ENCODE measurements at places on chromosomes 4 and X.

DNA sequence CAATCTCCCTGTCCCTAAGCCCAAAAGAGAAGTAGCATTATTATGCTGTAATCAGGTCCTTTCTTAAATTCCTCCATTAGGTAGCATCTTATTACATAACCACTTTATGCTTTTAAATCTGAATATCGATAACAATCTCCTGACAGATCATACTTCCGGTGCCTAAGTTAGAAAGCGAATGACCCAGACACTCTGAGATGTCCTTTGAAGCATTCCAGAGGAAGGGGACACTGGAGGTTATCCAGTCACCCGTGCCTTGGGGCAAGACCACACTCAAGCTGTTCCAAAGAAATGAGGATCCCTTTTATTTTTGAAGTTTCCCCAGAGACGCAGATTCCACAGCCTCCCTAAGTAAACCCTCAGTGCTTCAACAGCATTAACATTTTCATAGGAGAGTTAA, 125.7 kb downstream of the PALLD start:
- DNase-seq = no peak

DNA sequence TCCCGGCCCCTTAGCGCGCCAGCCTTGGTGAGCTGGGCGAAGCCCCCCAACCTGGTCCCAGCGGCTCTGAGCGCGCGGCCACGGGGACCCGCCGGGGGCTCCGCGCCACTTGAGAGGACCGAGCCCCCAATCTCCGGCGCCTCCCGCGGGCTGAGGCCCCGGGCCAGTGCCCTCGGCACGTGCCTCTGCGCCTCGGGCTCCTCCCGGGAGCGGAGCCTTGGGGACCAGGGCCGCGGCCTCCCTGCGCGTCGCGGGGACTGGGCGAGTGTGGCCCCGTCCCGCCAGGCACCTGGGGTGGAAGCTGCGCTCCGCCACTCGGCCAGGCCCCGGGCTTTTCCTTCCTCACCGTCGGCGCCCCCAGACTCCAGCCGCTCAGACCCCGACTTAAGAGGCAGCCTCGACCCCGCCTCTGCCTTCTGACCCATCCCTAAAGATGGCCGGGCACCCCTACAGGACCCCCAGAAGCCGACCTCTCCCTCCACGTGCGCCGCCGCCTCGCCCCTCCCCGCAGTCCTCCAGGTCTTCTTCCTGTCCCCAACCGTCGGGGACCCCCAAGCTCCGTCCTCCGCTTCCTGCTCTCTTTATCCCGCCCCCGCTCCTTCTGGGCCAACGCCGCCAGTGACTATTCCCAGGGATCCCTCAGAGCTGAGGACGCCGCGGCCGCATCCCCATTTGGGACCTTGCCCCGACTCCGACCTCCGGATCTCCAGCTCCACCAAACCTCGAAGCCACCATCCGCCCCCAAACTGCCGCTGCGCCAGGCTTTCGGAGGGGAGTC, 752 bp downstream of the ERAS start:
- no peak for DNase-seq

DNA sequence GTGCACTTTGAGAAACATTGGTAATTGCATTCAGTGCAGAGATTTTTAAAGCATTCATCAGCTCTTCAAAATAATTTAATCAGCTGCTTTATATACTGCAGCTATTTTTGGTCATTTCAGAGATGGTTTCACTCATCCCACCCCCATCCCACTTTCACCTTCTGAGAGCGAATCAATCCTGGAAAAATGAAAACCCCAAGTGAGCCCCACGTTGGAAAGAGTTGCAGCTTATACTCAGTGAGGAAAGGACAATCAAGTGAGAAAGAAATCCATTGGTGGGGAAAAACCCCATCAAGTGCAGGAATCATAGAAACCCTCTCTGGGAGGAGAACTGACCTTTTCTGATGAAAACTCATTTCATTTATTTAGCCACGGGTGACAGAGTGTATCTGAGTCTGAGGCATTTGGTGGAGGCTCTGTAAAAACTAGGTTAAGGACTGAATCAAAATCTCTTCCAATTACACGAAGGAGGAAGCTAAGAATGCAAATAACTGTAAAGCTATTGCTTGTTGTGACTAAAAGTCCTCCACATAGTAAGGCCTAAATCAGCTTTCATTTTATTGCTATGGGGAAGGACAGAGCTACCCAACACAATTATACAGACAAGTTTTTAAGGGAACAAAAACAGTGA, 240.4 kb upstream of the PGRMC2 start:
- no peak for DNase-seq

DNA sequence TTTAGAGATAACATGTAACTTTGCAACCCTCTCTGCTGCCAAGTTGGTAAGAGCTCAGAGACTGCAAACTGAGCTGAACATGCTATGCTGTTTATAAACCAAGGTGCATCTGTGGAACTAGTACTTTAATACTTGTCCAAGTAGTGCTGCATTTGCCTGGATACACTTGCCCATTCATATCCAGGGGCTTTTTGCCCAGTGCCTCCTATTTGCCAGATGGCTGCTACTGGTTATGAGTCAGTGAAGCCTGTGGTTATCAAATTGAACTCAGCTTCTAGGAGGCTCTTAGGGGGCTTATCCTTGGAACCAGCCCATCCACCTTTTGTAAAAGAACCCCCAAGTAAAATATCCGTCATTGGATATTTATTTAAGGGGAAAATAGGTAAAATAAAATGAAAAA, 79.6 kb downstream of the AFF2 start:
- no peak for DNase-seq

DNA sequence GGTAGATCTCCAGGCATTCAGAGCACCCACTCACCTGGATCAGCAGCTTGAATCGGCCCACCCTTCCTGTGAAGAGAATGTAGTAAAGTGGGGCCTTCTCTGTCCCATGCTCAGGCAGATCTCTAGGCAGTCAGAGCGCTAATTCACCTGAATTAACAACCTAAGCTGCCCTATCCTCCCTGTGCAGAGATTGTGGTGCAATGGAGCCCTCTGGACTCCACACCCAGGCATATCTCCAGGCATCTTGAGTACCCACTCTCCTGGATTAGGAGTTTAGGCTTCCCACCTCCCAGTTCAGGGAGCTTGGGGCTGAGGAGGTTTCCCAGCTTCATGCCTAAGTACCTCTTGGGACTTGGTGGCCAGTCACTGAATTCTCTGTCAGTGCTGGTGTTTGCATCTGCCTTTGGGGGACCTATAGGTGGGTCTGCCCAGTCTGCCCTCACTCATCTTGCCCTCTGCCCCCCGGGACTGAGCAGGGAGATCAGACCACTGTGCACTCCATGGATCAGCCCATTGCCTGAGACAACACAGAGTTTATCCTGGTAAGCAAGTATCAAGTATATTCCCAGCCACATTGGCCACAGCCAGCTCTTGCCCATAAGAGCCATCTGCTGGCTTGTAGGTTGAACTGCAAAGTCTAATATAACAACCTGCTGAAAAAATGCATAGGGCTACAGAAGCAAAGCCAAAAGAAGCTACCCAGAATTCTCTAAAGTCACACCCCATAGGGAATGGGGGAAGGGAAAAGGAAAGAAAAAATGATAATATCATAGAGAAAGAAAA, 372.9 kb downstream of the KLHL13 start:
- no peak for DNase-seq

- no peak for DNase-seq
These were observed 33.7 kb downstream of the ATP2B3 start for GRCh38 chrX:153551135-153551534.

GRCh38 chrX:22192419-22193060, 80.2 kb upstream of the CBLL2 start:
- peak; percentile 52 for DNase-seq

- DNase-seq = no peak
These were observed 51.1 kb upstream of the MYOZ2 start for GRCh38 chr4:119084513-119084912.

GRCh38 chrX:10031746-10032145, 64.6 kb downstream of the CLDN34 start:
- no peak for DNase-seq

- DNase-seq = peak; percentile 35
These were observed 43.2 kb downstream of the SLC9A6 start for GRCh38 chrX:136028383-136028984.

- no peak for DNase-seq
These were observed 29.8 kb downstream of the CD99L2 start for GRCh38 chrX:150868625-150869024.

DNA sequence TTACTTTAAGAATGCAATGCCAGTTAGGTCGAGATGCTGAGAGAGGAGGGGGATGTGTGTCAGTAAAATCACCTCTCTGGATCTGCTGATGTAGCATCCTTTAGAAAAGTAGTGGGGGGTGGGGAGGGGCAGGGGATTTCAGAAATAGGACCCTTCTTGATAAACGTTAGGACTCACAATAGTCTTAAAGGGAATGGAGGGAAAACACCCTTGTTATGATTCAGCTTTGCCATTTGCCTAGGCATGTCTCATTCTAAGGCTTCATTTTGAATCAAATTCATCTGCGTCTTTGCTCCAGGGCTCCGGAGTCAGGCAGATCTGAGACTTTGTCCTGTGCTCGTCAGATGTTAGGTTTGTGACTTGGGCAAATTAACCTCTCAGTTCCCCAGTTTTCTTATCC, 879 bp downstream of the SH2D1A start:
- DNase-seq = no peak

DNA sequence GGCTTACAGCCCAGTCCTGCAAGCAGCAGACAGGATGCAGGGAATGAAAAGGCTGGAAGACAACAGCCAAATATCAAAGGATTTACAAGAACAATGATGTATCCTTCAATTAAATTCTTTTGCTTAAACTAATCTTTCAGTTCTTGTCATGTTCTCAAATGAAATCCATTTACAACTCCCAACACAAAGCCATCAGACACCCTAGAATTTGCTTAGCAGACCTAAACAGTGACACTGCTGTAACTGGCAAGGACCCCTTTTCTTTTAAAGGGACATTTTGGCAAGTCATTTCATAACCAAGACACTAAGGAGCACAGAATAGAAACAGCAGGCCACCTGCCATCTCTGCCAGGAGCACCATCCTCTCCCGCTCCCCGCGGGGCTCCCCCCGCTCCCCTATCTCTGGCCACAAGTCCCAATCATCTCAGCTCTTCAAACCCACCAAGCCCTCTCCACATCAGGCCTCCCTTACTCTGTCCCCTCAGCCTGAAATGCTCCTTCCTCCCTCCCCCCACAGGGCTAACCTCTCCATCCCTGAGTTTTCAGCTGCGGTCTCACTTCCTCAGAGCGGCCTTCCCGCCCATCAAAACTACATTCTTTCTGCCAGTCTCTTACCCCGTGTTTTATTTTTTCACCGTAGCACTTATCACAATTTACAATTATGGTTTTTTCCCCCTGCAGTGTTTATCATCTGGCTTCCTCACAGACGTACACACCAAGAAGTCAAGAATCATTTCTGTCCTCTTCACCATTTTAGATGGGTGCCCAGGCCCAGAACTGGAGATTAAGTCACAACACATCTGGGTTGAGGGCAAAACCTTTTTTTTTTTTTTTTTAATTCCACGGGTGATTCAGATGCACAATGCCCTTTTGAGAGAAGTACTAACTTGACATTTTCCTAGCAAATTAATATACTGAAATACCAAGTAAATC, 45.8 kb downstream of the TSPAN5 start:
- peak; percentile 3 for DNase-seq

DNA sequence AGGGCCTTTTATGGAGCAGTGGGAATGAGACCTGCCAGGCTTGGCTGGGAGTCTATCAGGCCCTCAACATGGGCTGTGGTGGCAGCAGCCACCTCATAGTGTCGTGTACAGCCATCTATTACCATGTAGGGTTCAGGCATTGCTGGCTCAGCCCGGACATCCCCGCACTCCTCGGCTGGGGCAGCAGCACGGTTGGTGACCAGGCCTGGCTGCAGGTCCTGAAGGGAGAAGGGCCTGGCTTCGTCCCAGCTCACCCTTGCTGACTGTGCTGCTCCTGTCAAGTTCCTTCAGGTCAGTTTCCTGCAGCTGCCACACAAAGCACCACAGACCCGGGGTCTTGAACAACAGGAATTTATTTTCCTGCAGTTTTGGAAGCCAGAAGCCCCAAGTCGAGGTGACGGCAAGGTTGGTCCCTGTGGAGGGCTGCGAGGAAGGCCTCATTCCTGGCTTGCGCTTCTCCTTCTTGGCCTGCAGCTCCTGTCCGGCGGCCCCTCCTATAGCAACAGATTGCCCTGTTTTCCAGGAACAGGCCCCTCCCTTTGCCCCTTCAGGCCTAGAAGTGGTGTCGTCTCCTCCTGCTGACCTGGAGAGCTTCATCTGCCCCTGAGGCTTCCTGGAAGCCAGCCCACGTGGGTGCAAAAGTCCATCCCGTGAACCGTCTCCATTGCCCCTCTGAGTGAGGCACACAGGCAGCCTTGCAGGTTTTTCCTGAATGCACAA, 25.2 kb upstream of the SORCS2 start:
- DNase-seq = no peak

DNA sequence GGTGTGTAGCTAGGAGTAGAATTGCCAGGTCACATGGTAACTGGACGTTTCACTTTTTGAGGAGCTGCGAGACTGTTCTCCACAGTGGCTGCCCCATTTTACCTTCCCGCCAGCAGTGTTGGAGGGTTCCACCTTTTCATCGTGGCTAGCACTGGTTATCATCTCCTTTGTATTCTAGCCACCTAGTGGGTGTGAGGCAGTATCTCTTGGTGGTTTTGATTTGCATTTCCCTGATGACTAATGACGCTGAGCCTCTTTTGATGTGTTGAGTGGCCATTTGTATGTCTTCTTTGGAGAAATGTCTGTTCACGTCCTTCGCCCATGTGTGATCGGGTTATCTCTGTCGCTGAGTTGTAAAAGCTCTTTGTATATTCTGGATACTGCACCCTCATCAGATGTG, 10.6 kb downstream of the ABCD1 start:
- peak; percentile 35 for DNase-seq

DNA sequence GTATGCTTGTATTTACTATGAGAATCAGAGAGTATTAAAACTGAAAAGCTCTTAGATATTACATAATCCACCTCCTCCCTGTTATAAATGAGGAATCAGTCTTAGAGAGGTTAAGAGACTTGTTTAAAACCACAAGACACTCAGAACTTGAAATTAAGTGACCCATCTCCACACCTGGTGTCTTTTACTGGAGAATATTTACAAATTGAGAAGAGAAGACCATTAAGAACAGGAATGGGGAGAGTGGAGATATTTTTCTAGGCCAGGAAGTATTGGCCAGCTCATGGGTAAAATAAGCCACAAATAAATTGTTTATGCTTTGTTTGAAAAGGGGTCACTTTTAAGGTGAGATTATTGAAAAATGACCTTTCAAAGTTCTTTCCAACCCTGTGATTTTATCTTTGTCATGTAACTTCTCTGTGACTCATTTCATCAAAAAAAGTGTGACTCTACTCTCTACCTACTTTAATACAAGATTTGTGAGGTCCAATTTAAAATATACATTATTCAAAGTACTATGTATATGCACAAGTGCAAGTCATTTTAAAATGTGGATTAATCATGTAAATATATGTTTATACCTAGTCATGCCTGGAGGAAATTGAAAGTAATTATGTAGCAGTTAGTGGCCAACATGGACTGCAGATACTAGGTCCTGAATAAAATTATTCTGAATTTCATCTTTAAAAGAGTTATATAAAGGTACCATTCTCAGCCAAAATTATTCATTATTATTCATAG, 15.9 kb upstream of the COX7B2 start:
- DNase-seq = no peak

GRCh38 chr4:10296730-10297129, 160.5 kb downstream of the ZNF518B start:
- DNase-seq = no peak

GRCh38 chr4:105784761-105785160, 76.2 kb downstream of the GSTCD start:
- DNase-seq = no peak

- DNase-seq = no peak
These were observed 118.4 kb upstream of the MED14 start for GRCh38 chrX:40853816-40854123.
